ENCODE measurements at places on chromosomes 16 and 17.

DNA sequence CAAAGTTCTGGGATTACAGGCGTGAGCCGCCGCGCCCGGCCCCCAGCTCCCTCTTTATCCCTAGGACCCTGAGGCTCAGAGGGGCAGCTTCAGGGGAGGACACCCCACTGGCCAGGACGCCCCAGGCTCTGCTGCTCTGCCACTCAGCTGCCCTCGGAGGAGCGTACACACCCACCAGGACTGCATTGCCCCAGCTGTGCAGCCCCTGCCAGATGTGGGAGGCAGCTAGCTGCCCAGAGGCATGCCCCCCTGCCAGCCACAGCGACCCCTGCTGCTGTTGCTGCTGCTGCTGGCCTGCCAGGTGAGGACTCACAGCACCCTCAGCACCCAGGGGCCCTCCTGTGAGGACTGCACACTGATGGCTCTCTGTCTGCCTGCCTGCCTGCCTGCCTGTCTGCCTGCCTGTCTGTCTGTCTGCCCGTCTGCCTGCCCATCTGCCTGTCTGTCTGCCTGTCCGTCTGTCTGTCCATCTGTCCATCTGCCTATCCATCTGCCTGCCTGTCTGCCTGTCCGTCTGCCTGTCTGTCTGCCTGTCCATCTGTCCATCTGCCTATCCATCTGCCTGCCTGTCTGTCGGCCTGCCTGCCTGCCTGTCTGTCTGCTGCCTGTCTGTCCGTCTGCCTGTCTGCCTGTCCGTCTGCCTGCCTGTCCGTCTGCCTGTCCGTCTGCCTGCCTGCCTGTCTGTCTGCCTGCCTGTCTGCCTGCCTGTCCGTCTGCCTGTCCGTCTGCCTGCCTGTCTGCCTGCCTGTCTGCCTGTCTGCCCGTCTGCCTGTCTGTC, 5.0 kb downstream of the GCGR start:
- no peak for DNase-seq

DNA sequence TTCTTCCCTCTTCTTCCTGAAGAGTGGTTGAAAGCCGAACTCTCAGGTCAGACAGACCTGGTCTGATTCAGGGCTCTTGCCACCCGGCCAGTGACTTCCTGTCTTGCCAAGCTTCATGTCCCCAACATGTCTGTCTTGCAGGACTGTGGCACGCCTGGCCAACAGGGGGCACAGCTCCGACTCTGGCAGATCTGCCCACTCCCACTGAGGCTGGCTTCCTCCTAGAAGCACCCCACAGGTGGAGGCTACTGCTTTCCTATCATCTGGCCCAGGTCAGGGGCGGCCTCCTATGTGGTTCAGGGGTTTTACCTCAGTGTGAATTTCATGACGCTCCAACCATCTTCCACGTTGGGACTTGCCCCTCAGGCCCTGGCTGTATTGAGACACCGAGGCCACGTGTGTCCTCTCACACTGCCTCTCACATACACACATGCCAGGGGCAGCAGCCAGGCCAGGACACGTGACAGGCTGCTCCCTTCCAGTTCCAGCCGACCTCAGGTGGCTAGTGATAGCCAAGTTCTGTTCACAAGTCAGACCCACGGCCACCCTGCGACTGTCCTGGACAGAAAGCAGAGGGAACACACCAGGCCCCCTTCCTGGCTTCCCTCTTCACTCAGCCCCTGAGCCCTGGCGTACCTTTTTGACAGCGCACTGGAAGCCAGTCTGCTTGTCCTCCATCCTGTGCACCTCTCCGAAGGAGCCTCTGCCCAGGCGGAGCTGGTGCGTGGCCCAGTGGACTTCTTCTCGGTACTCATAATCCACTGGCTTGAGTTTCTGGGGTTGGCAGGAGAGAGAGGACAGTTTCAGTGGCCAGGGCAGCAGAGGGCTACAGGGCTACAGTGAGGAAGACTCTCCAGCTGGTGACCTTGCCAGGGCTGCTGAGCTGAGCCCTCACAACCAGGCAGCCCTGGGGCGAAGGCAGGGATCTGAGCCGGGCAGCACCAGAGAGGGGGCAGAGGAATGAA, 22.6 kb upstream of the SPATA32 start:
- DNase-seq: no peak

DNA sequence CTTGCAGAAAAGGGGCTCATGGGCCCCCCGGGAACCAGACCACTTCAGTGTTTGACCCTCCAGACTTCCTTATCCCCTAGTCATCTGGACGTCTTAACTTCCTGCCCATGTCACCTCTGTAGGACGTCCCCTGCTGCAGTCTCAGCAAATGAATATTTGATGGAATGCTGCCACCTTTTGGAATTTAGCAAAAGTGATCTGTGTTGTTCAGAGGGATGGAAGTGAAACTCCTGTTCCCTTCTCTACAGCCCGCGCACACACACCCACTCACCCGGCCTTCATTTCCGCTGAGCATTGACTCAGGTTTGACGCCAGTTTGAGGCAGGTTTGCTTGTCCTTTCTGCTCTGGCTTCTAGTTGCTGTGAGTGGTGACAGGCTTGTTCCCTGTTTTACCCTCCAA, 507.2 kb upstream of the EEF2KMT start:
- no peak for DNase-seq

- no peak for DNase-seq
Measured at GRCh38 chr16:19003935-19004334, 20.2 kb downstream of the TMC7 start.

DNA sequence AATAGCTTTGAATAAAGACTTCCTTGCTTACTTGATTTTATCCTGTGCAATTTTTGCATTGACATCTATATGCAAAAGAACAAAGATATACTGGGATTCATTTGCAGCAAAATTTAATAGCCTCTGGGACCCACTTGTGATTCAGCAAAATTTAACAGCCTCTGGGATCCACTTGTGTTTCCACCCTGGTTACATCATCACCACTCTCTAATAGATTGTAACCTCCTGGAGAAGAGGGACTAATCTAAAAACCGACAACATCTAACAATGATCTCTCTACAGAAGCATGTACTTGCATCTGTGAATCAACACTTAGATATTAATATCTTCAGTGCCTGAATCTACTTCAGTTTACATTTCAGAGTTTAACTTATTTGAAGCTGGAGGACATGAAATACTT, 202.0 kb upstream of the CPHXL start:
- DNase-seq: no peak

- peak; percentile 29 for DNase-seq
Measured at GRCh38 chr16:17469741-17470181, 999 bp downstream of the XYLT1 start.

- no peak for DNase-seq
Measured at GRCh38 chr17:15023589-15024336, 241.4 kb downstream of the PMP22 start.

DNA sequence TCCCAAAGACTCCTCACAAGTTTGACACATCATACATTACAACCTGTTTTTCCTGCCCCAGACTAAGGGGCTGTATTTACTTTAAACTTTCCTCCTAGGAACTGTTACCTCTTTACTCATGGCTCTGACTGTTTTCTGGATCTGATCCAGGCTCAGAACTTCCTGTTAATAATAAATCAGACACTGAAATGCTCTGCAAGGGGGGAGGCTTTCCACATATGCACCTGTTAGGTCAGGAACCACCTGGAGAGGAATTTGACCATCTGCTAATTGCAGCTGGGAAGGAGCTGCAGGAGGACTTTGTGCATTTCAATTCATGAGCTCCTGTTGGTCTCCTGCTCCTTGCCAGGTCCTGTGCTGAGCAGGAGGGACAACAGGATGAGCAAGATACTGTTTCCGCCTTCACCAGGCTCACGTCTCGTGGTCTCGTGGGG, 476.9 kb upstream of the CDH5 start:
- no peak for DNase-seq

- DNase-seq: no peak
Measured at GRCh38 chr17:55360971-55361370, 60.7 kb downstream of the MMD start.

GRCh38 chr16:54407596-54407995, 121.0 kb upstream of the IRX3 start:
- peak; percentile 24 for DNase-seq

GRCh38 chr17:43118679-43119615, 6.2 kb downstream of the BRCA1 start:
- DNase-seq: no peak

DNA sequence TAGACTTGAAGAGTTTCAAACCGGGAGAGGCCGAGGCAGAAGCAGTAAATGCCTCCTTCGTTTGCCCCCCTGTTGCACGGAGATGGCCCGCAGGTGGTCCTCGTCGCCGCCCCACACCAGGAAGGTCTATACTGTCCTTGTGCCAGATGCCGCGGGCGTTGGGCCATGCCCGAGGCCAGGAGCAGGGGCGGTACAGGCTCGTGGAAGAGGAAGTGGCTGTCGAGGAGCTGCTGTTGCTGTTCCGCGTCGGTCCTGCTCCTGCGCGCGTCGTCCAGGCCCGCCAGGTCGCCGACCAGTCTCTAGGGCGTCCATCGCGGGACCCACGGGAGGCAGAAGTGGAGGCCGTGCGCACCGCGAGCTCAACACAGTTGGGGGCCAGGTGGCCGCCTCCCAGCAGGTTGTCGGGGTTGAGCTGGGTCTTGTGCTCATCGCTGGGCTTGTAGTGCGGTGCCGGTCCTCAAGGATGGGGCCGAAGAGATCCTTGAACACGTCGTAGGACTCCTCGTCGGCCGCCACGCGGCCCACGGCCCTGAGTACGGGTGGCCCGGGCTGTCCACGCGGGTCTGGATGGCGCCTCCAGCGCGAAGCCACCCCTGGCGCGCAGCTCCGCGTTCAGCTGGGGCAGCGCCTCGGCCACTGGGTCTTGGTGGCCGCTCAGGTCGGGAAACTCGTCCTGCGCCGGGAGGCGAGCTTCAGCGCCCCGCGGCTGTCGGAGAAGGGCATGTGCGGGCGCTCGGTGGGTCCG, 13.1 kb upstream of the C16orf87 start:
- DNase-seq: no peak

DNA sequence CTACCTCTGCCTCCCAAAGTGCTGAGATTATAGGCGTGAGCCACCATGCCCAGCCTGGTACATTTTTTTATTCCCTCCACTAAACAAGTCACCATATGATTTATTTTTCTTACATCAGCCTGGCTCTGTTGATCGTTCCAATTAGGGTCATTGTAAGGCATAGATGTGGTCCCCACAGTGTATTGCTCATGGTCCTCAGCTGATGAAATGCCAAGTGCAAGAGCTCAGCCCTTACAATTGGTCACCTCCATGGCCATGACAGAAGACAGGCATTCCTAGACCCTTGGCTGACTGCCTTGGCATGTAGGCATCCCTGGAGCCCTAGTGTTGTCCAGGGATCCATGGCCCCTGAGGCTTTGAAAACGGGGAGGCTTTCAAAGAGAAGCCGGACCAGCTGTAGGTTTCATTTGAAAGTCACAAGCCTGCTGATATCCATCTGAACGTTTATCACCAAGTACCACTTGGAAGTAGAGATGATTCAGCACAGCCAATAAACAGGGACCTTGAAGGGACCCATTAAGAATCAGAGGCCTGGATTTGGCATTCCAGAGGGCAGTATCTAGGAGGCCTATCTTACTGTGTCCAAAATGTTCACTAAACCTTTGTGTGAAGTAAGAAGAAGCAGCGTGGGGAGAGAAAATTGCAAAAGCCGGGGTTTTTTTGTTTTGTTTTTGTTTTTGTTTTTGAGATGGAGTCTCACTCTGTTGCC, 20.6 kb upstream of the PRKCA start:
- no peak for DNase-seq

- no peak for DNase-seq
Measured at GRCh38 chr16:68627951-68628425, 17.1 kb upstream of the CDH3 start.

GRCh38 chr17:10295728-10296343, 77.0 kb downstream of the MYH13 start:
- peak; percentile 38 for DNase-seq

- DNase-seq: no peak
Measured at GRCh38 chr16:78895681-78896080, 704.9 kb downstream of the MAF start.

DNA sequence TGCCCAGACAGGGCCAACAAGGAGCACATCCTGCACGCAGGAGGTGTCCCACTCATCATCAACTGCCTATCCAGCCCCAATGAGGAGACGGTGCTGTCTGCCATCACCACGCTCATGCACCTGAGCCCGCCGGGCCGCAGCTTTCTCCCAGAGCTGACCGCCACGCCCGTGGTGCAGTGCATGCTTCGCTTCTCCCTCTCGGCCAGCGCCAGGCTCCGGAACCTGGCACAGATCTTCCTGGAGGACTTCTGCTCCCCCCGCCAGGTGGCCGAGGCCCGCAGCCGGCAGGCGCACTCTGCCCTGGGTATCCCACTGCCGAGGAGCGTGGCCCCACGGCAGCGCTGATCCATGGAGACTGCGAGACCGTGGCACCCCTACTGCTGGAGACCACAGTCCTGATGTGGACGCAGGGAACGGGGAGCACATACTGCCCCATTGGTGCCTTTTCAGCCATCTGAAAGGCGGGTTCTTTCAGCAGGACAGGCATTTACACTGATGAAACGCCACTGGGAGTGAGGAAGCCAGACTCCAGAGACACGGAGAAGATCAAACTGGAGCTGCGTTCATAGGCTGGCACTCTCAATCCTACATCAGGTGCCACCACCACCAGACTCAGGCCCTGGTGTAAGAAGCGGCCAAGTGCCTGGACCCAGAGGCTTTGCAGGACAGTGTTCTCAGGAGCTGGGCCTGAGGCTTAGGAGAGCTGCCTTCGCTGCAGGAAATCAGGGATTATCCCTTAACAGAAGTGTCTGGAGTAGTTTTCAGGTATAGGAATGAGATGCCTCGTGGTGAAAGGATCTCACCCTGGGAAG, 2.6 kb downstream of the NT5C start:
- DNase-seq: no peak

DNA sequence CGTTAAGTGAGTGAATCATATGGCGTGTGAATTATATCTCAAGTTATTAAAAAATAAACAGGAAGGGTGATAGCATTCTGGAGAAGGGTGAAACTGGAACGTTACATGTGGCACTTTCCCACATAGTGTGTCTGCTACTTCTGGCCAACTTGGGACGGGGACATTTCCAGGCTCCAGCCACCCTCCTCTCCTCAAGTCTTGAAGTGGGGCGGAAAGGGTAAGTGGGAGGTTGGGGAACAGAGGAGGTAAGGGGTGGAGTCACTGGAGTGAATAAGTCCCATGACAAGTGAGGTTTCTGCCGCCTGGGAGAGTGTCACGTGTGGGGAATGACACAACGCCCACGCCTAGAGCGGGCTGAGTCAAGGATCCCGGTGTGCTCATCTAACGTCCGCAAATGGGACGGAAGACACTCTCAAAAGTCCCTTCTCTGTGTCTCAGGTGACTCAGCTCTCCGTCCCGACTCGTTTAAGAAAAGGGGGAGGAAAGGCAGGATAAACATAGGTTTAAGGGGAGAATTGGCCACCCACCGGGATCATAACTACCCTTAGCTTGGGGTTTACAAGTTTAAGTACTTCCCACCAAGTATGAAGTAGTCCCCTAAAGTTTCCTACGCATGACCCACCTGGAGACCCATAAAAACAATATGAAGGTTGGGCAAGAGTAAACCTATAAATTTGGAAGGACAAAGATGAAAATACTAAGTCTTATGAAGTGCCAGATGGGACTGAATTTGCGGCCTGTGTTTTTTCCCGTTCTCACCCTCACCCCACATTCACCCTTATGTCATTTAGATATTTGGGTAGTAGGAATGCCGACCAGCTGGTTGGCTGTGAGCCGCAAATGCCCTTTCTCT, 1.2 kb upstream of the SPAG9 start:
- peak; percentile 83 for DNase-seq

- no peak for DNase-seq
Measured at GRCh38 chr16:11272484-11272883, 945 bp downstream of the PRM3 start.

Data from AG08396 (cell line).